ENCODE measurements at places on chromosomes 16 and 17.

- no peak overlapping the region for H3K27ac ChIP-seq
- H3K36me3 ChIP-seq = peaks cover 73% of the 10 kb centered on the region
- H3K4me3 ChIP-seq = no peak overlapping the region
- no peak for DNase-seq
These were observed 18.9 kb upstream of the P2RX1 start for GRCh38 chr17:3935140-3935542.

- no peak overlapping the region for H3K4me3 ChIP-seq
- H3K4me1 ChIP-seq = peaks cover 11% of the 10 kb centered on the region
- peaks cover 16% of the 10 kb centered on the region for H3K27me3 ChIP-seq
- H3K27ac ChIP-seq = no peak overlapping the region
- DNase-seq = no peak
These were observed 24.0 kb downstream of the METRNL start for GRCh38 chr17:83103200-83103942.

DNA sequence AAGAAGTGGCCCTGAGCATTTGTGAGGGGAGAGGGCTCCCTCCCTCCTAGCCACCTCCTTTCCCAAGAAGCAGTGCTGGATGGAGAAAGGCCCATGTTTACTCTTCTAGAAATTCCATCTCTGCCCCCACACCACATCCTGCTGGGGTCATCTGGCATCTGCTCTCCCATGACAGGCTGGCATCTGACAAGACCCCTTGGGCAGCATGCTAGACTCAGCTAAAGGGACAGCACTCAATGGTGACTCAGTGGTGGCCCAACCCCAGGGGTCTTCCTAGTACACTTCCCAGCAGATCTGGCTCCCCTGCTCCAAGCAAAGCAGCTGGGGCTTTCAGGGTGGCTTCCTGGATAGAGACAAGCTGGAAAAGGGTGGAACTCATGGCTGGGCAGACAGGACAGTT lies 14.4 kb downstream of the SLC38A7 start:
- no peak for DNase-seq
- H3K27me3 ChIP-seq = no peaks in the 10 kb centered on the region
- no peak overlapping the region for H3K4me3 ChIP-seq
- H3K27ac ChIP-seq = no peak overlapping the region
- no peaks in the 10 kb centered on the region for H3K4me1 ChIP-seq
- H3K36me3 ChIP-seq = no peaks in the 10 kb centered on the region

GRCh38 chr16:6190776-6191175 lies 1093.2 kb upstream of the EEF2KMT start:
- no peaks in the 10 kb centered on the region for H3K4me1 ChIP-seq
- DNase-seq = no peak
- H3K27me3 ChIP-seq = no peaks in the 10 kb centered on the region
- H3K27ac ChIP-seq = no peak overlapping the region
- H3K4me3 ChIP-seq = no peak overlapping the region

DNA sequence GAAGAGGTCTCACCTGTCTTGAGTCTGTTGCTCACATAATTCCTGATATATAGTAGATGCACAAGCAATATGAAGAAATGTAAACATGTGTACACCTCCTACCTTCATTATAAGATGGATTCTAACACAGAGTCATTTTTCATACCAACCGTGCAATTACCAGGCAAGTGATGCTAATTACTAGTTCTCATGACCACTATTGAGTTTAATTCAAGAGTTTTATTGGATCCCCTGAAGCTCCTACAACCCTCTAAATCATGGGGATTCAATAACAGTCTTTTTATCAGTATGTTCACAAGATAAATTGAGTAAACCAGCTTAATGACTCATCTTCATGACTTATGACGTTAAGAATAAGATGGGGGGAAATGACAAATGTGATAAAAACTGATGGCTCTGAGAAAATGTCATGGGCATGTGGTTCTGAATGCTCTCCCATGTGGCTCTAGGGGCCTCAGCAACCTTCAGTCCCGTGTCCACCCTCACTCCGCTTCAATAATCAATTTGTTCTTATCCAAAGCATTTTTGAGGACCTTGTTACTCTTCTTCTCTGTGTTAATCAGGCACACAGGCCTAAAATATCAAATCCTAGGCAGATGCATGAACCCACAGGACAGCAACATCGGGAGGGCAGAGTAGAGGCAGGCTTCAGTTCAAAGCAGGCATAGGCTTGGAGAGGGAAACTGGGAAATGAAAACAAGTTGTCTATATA lies 42.8 kb downstream of the PRAC1 start:
- DNase-seq = no peak
- H3K4me1 ChIP-seq = no peaks in the 10 kb centered on the region

DNA sequence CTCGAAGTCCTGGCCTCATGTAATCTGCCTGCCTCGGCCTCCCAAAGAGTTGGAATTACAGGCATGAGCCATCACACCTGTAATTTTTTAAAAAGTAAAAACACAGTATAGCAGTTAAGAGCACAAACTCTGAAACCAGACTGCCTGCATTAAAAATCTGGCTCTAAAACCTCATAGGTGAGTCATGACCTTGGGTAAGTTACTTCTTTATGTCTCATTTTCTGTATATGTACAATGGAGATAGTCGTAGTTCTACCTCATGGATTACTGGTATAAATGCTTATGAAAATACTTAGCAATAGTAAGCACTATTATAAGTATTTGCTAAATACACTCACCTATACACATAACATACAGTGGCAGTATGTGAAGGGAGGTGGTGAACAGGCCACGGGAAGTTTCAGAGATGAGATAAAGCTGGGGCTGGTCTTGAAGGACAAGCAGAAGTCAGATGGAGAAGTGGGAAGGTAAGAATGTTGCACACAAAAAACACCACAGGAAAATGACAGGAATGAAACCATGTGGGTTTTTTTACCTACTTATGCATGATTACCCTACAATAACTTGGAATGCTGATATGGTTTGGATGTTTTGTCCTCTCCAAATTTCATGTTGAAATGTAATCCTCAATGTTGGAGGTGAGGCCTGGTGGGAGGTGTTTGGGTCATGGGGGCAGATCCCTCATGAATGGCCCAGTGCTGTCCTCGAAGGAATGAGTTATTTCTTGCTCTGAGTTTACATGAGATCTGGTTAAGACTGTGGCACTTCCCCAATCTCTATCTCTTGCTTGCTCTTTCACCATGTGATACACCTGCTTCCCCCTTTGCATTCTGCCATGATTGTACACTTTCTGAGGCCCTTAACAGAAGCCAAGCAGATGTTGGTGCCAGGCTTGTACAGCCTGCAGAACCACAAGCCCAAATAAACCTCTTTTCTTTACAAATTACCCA lies 33.9 kb downstream of the ZNF652 start:
- H3K27ac ChIP-seq = no peak overlapping the region
- DNase-seq = no peak
- H3K4me1 ChIP-seq = peaks cover 4% of the 10 kb centered on the region
- no peaks in the 10 kb centered on the region for H3K36me3 ChIP-seq
- H3K4me3 ChIP-seq = no peak overlapping the region

GRCh38 chr16:77868052-77868451 lies 79.7 kb downstream of the VAT1L start:
- DNase-seq = no peak
- no peak overlapping the region for H3K4me3 ChIP-seq
- no peaks in the 10 kb centered on the region for H3K36me3 ChIP-seq
- no peaks in the 10 kb centered on the region for H3K4me1 ChIP-seq
- H3K27me3 ChIP-seq = no peaks in the 10 kb centered on the region

DNA sequence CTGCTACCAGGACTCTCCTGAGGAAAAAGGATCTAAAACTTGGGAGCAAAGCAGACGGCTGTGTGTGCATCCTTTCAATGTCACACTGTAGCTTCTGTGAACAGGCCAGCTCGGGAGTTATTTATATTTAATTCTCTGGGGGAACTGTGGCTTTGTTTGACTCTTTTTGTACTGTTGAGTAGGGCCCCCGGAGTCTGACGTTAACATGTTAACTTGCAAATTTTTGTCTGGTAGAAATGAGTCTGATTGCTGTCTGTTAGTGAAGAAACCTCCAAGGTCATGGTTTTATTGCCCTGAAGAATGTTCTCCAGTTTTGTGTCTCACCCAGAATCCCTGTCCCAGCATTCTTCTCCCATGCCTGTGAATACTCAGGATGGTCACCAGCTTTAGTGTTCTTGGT lies 14.2 kb upstream of the KCNG4 start:
- H3K27me3 ChIP-seq = no peaks in the 10 kb centered on the region
- H3K4me3 ChIP-seq = no peak overlapping the region
- H3K36me3 ChIP-seq = no peaks in the 10 kb centered on the region
- no peak overlapping the region for H3K27ac ChIP-seq
- H3K4me1 ChIP-seq = no peaks in the 10 kb centered on the region
- DNase-seq = no peak

GRCh38 chr16:72400257-72401083 lies 228.5 kb upstream of the PMFBP1 start:
- H3K27ac ChIP-seq = no peak overlapping the region
- no peaks in the 10 kb centered on the region for H3K36me3 ChIP-seq
- no peaks in the 10 kb centered on the region for H3K4me1 ChIP-seq
- DNase-seq = no peak
- H3K27me3 ChIP-seq = no peaks in the 10 kb centered on the region

DNA sequence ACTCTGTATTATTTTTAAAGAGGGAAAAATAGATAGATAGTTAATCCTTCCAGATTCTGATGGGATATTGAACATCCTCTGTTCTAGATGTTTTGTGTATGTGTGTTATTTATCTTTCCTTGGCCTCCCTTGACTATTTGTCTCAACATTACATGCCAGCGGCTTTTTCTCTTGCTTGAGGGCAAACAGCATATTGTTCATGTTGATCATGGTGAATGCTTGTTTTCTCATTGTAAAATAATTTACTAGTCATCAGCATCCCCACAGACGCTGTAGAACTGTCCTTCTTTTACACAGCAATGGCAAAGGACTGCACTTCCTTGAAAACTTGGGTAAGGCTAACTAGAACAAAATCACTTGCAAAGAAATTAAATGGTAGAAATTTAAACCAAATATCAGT lies 1376.4 kb upstream of the GOT2 start:
- no peaks in the 10 kb centered on the region for H3K27me3 ChIP-seq
- no peak for DNase-seq
- no peak overlapping the region for H3K27ac ChIP-seq
- H3K4me1 ChIP-seq = no peaks in the 10 kb centered on the region

- no peaks in the 10 kb centered on the region for H3K27me3 ChIP-seq
- no peak overlapping the region for H3K4me3 ChIP-seq
- no peak overlapping the region for H3K27ac ChIP-seq
- no peaks in the 10 kb centered on the region for H3K4me1 ChIP-seq
- DNase-seq = no peak
These were observed 81.3 kb downstream of the ADCY9 start for GRCh38 chr16:4034963-4035362.
